Stimulated activated CD4-positive, alpha-beta T cell treated with anti-CD3 and anti-CD28 coated beads, TNF-alpha, amount 100 ng/mL, for 24 hours (primary cell): ENCODE measurements at places on chromosomes 1 and 21.

GRCh38 chr1:190320952-190321351 lies 156.7 kb downstream of the BRINP3 start:
- DNase-seq, result no peak

GRCh38 chr1:202713110-202713509 lies 2.9 kb upstream of the SYT2 start:
- no peak for DNase-seq

DNA sequence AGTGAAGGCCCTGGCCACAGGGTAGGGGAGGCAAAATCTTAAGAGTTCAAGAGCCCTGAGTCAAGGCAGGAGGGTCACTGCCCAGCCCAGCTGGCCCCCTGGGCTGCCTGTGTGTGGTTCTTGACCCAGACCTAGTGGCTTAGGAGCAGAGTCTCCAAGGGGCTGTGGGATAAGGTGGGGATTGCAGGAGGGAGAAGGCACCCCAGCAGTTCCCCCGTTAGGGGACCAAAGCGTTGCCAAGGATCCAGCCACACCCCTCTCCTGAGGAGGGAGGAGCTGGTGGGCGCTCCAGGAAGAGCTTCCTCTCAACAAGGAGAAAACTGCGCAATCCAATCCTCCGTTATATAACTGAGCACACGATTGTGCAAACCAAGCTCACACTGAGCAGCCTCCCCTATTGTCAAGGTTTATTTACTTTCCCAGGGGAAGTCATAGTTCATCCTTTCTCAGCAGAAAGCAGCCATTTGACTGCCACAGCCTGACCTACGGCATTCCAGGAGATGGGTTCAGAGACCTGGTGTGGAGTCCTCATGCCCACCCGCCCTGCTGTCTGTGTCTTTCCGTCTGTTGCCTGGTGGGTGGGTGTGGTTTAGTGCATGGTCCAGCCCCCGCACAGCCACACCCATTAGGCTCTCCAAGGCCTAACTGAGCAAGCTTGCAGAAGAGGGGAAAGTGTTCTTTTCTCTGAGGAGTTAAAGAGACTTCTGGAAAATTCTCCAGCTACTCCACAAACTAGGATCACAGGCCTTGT lies 3.5 kb downstream of the EPHX1 start:
- DNase-seq, result no peak

DNA sequence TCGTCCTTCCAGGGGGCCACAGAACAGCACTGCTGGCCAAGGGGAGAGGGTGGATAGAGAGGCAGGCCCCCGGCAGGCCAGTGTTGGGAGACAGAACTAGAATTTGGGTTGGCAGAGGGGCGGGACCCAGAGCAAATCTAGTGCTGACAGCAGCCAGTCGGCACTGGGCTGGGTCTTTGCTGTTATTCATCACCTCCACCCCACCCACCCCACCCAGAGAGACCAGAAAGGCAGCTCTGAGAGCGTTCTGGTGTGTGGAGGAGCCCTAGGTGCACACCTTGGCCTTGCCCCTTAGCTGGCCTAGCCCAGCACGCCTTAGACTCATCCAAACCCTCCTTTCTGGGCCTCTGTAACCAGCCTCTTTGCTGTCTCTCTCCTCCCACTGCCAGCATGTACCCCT lies 6.4 kb upstream of the PKP1 start:
- DNase-seq, result no peak

GRCh38 chr1:42922687-42923366 lies 35.8 kb downstream of the SLC2A1 start:
- peak; percentile 32 for DNase-seq

DNA sequence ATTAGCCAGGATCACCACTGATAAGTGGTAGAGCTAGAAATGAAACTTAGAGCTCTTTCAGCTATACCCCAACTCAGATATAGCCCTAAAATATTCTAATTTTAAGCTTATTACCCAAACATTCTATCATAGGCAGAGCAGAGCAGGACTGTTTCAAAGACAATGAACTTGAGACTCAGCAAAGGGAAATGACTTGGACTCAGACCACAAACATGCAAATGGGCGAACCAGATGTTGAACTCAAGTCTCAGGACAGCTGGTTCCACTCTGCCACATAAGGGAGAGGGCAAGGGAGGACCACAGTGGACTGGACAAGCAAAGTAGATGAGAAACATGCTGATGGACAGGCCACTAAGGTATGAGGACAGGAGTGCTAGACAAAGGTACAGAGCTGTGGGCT lies 315.3 kb downstream of the OMA1 start:
- no peak for DNase-seq

GRCh38 chr1:151980287-151981177 lies 13.1 kb downstream of the S100A10 start:
- DNase-seq, result no peak

GRCh38 chr1:187987236-187987776 lies 1158.6 kb downstream of the PLA2G4A start:
- DNase-seq, result no peak

DNA sequence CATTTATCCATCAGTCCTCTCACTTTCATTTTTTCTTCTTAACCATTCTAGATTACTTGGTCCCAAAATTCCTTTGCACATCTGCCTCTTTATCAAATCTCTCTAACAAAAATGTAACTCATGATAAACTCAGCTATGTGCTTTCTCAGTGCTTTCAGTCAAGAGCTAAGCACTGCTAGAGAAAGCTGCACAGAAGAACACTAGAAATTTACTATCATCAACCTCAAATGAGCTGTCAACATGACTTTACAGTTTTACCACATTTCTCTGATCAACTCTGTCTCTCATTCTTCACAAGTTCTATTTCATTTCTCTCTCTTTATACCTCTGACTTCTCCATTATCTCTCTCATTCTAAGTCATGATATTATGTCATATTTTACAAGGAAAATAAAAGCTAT lies 54.2 kb upstream of the PRKACB start:
- DNase-seq, result no peak

DNA sequence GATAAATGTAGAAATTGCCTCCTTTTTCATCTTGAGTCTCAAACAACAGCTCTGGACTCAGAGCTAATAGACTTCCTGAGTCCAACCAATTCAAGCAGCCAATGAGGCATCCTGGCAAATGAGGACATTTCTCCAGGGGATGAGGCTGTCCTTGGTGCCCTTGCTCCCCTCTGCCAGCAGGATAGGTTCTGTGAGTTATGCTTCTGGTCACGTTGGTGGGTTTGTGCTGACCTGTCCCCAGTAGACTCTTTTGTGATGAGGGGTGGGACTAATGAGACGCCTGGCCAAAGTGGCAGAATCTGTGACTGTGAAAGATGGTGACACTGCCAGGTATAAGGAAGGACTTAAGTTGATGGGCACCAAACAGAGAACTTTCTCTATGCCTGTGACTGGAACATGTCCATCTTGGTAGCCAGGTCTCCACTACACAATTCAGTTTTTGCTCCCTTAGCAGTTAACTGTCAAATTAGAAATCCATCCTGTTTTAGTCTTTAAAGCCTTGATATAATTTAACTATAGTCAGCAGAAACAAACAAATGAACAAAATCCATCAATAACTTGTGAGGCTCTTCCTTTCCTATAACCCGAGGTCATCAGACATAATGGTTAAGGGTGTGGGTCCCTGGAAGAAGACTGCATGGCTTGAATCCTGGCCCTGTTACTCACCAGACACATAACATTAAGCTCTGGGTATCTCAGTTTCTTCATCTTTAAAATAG lies 35.7 kb upstream of the THEM4 start:
- DNase-seq, result no peak

DNA sequence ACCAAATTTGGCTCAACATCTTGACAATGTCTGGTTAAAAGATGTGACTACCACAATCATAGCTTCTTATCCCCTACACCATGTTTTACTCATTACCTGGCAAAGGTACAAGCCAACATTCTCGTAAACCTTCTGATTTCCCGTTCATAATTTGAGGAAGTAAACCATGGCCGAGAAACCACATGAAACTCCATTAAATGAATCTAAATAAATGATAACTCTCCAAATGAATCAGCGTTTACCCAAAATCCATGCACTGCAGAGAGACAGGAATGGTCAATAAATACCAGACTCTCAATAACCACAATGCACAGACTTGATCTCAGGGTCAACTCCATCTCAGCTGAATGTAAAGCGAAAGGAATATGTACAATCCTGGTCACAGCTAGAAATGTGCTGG lies 125.2 kb downstream of the TYW3 start:
- DNase-seq, result no peak

DNA sequence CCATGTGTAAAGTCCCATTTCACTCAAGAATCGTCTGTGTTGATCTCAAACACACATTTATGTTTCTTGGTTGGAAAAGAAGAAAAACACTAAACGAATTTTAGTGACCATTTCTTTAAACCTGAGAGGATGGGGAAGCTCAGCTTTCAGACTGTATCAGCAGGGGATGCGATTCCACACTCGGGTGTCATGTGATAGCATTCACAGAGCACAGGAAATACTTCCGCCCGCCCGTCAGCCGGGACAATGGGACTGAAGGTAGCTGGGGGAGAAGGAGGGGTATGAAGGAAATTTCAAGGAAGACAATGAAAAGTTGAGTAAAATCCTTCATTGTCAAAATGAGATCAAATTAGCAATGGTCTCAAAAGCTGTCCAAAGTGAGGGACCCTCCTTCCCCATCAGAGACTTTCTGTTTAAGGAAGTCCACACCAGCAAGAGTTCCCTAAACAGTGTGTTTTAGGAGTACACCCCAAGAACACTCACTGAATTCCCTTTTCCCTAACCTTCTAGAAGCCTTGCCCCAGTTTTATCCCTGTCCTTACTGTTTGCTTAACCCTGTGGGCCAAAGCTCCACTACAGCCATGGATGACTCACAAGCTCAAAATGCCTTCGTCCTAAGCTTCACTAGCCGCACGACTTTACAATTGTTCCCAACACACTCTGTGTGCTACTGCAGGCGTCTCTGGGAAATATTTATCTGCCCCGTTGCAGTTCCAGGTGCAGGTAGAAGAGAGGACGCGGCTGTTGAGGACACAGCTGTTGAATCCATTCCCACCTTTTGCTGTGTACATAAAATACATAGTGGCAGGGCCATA lies 51.4 kb upstream of the SIM2 start:
- no peak for DNase-seq

DNA sequence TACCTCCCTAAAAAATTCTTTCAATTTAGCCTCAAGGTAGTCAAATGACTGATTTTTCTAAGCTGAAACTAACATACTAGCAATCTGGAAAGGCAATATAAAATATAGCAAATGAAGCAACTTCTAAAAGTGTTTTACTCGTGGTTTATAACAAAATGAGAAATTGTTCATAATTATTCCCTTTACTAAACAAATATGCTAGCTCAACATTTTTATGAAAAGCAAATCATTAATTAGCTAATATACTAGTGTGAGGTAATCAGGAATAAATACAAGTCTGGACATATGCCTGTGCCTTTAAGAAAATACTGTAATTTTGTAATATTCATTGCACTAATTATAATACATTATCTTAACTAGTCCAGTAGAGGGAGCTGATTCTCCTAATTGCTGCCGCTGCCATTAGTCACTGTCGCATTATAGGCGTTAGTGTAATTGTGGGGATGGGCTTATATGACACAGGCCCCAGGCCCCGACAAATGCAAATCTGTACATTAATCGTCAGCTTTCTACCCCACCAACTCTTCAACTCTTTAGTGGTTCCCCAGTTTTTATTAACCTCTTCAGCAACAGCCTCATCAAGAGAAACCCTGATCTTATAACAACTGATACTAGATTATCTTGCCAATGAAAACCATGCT lies 160.9 kb downstream of the GABPA start:
- no peak for DNase-seq

DNA sequence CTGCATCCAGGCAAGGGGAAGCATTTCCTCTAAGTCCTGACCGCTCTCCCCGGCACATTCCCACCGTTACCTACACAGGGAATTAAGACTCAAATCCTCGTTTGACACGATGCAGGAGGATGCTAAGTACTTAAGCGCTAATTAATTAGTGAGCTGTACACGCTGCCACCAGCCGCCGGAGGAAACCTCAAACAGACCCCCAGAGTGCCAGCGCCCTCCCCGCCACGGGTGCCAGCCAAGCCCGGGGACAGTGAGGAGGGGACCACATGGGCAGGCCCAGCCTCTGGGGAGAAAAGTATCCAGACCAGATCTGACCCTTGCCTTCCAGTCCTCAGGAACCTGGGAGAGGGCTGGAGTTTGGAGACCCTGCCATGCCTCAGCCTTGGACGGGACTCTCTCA lies 17.4 kb upstream of the CASZ1 start:
- DNase-seq, result no peak

GRCh38 chr1:169115891-169116585 lies 9.5 kb downstream of the ATP1B1 start:
- DNase-seq, result peak; percentile 25
